ENCODE measurements at places on chromosomes 6 and 20.
A peak's percentile ranks its signal among the peaks of the same experiment; 100 is the strongest.

DNA sequence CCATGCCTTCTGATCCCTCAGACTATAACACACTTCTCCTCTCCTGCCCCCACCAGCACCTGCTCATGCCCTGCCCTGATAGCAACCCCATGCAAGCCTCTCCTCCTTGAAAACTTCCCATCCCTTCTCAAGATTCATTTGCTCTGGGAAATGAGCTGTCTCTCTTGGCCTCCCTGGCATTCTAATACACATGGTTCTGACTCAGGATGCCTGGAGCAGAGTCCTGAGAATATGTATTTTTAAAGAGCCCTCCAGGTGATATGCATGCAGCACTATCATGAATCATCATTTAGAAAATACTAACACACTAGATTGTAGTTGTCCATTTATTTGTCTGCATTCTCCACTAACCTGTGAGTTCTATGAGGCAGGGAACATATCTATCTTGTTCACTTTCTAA is 26.6 kb downstream of the HDGFL1 start:
- DNase-seq = no peak

DNA sequence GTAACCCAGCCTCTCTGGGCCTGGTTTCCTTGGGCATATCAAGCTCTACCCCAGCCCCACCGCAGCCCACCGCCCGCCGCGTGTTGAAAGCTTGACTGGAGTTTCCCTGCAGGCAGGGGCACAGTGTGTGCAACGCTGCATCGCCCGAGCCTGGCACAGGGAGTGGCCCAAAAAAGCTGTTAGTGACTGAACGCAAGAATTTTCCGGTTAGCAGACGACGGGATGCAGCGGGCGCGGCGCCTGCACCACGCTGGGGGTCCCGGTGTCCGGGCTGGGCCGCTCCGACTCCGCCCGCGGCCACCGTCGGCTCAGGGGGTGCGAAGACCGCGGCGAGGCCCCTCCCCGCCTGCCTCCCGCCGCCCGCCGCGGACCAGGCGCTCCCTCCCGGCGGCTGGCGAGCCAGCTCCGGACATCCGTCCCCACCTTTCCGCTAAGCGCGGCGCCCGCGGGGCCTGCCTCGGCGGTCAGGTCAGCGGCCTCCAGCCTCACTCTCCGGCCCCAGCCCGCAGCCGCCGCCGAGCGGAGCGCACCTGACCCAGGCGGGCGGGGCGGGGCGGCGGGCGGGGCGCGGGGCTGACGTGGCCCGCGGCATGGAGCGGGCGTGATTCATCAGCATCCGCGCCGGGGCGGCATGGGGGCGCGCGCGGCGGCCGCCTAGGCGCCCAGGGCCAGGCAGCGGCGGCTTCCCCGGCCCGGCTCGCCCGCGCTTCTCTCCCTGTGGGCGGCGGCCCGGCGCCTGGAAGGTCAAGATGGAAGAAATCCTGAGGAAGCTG is at the start of gene ARFGEF3:
TSS of gene ARFGEF3 (plus strand) at position 602 of the 773 bp plus-strand sequence. CDS start at position 750, 148 bp downstream.
- DNase-seq = peak; percentile 64

- DNase-seq = no peak
Observed at GRCh38 chr6:4466769-4467480, 309.3 kb upstream of the CDYL start.

GRCh38 chr20:52130406-52130805 is 61.2 kb downstream of the ZFP64 start:
- no peak for DNase-seq

GRCh38 chr6:21997119-21998037 is 299.5 kb downstream of the PRL start:
- DNase-seq = no peak

DNA sequence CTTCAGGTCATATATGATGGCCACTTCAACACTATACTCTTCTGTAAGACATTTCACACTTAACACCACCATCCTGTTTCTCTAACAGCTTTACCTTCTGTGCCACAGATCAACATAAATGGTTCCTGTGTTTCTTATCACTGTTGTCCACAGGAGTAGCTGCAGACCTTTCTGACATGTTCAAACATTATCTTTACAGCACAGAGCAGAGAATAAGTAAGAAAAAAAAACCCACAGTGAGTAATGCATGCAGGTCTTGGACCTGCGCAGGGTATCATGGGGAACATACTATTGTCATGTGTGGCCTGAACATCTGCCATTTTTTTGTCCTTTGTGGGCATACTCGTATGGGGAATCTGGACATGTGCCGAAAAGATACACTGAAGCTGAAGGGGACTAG is 161.9 kb downstream of the KIF16B start:
- DNase-seq = no peak

GRCh38 chr20:58361481-58362205 is 27.4 kb upstream of the VAPB start:
- DNase-seq = no peak

GRCh38 chr6:326896-327537 is 34.7 kb downstream of the DUSP22 start:
- no peak for DNase-seq

GRCh38 chr6:3312604-3313231 is 54.0 kb downstream of the PSMG4 start:
- no peak for DNase-seq

DNA sequence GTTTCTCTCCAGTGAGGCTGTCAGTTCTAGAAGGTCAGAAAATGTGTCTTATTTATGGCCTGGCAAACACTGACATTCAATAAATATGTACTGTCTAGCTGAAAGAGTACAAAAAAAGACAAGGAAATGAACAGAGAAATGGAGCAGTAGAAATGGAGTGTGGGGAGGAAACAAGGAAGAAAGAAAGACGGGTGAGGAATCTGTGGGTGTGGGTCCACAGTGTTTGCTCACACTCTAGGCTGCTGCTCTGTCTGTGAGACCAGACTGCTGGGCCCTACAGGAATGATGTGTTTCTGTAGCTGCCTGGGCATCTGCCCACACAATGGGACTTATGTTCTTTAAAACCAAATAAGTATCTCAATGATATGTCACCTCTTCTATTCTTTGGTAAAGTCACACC is 114.2 kb downstream of the MOXD1 start:
- DNase-seq = no peak

DNA sequence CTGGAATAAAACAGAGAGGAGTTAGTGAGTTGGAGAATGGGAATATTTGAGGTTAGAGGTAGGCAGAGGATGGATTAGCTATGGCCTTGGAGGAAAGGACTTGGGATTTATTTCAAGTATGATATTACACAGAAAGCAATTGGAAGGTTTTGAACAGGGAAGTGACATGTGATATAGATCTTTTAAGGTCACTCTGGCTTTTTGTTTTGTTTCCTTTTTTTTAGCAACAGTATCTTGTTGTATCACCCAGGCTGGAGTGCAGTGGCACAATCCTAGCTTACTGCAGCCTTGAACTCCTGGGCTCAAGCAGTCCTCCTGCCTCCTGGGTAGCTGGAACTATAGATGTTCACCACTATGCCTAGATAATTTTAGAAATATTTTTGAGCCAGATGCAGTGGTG is 190.3 kb downstream of the UTRN start:
- no peak for DNase-seq

DNA sequence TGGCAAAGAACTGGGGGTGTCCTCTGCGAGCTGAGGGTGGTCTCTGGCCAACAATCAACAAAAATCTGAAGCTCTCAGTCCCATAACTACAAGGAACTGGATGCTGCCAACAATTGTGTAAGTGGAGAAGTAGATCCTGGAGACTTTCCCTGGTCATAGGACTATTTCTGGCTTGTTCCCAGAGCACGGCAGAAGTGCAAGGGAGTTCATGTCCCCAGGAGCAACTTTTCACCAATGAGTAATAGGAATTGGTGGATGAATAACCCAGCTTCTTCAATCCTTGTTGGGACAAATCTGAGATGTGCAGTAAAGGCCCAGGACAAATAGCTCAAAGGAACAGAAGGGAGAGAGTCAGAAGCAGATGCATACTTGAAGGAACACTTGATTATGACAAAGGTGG is 95.5 kb downstream of the QRSL1 start:
- no peak for DNase-seq

- DNase-seq = no peak
Observed at GRCh38 chr6:72793641-72794395, 172.0 kb downstream of the KCNQ5 start.

GRCh38 chr6:89021629-89022028 is 58.2 kb upstream of the RNGTT start:
- DNase-seq = no peak

- no peak for DNase-seq
Observed at GRCh38 chr20:57808264-57809070, 98.7 kb upstream of the PMEPA1 start.

DNA sequence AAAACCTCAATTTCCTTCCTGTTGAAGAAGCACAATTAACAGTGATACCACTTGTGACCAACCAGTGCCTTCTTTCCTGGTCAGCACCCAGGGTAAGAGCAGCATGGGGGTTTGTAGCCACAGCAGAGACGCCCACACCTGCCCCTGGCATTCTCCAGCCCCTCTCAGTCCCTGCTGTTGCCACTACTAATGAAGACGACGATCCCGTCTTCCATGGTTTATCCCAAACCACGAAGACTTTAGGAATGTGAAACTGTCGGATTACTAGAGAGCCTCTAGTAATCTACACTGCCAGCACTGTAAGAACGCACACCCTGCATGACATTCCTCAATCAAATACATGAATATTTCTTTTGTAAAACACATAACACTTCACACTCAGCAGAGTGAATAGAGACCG is 60.0 kb downstream of the GINS1 start:
- DNase-seq = no peak

- DNase-seq = no peak
Observed at GRCh38 chr6:137856138-137856898, 10.7 kb upstream of the TNFAIP3 start.

DNA sequence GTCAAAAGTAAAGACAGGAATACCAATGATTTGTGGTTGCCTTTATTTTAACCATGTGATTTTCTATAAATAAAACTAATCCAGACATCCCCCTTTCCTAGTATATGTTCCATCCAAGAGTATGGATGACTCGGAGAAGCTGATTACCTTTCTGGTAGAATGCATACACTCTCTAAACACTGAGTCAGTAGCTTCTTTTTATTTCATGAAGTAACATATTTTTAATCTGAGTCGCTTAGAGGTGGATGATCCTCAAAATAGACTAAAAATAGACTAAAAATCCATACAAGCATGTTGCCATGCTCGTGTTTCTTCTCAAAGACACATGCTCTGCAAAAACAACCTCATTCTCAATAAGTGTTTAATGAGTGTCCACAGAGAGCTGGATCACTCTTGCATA is 263.7 kb downstream of the COL12A1 start:
- DNase-seq = no peak

DNA sequence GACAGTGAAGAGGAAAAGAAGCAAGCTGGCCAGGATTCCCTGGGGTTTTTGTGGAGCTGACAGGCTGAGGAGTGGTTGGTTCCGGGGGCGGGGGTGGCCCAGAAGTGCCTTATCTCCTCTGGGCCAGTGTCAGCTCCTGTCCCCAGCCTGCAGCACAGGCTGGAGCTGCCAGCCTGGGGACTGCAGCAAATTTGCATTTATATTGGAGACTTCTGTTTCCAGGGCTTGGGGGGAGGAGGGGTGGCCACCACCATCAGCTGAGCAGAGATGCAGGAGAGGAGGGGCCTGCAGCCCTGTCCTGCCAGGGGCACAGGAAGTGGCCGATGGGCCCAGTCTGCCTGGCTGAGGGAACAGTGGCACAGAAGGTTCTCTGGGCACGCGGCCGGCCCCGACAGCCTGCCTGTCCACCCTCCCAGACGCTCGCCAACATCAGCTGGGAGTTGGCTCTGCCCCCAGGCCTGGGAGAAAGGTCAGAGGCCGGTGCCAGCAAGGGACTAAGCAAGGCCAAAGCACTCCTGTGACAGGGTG is 24.3 kb upstream of the SCRT2 start:
- no peak for DNase-seq

GRCh38 chr6:39835821-39836295 is 43.7 kb downstream of the DAAM2 start:
- no peak for DNase-seq

DNA sequence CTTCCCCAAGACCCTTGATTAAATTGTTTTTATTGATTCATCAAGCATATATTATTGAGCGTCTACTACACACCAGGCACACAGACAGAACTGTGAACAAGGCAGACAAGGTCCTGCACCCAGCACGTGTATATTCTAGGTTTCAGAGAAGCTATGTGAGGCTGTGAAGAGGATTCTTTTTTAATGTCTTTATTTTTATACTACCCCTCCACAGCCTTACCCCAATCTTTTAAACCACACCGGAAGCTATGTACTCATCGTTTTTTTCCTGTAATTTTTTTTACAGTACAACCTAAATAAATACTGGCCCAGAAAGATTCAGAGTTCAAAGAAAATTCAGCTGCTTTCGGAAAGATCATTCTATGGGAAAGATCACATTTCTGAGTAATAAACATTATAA is 10.0 kb downstream of the SGK1 start:
- no peak for DNase-seq

GRCh38 chr20:4045741-4046140 is 30.4 kb upstream of the RNF24 start:
- no peak for DNase-seq

DNA sequence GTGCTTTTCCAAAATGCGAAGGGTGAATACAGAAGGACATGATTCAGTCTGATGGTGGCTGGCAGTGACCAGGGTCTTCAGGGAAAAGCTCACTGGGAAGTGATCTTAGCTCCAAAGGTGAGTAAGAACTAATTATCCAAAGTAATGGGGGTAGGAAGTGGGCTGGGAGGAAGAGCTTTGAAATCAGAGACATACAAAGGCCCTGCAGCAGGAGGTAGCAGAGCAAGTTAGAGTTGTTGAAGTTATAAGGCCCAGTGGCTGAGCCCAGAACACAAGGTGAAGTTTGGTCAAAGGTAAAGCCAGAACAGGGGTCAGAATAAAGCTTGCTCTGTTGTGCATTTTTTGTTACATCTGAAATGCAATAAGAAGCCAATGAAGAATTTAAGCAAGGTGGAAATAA is 81.2 kb downstream of the PLCB1 start:
- DNase-seq = no peak

DNA sequence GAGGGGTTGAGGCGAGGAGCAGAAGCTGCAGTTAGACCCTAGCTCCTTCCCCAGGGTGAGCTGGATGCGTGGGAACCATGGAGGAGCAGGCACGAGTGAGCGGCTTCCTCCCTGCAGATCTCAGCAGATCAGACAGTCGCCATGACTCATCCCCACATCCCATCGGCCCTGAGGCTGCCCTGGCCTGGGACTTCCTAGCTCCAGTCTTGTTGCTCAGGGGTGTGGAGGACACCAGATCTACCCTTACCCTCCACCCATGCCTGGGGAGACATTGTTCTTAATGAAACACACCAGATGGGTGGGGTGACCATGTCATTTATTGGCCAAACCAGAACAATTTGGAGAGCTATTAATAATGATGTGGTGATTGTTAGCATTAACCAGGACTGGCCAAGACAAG is 36.3 kb upstream of the TGM2 start:
- no peak for DNase-seq
